ENCODE measurements at places on chromosomes 7 and 10. TPM values are rescaled to one million over a fixed set of nuclear protein-coding genes. Genes with fewer than 3 reads are reported as not detected.

DNA sequence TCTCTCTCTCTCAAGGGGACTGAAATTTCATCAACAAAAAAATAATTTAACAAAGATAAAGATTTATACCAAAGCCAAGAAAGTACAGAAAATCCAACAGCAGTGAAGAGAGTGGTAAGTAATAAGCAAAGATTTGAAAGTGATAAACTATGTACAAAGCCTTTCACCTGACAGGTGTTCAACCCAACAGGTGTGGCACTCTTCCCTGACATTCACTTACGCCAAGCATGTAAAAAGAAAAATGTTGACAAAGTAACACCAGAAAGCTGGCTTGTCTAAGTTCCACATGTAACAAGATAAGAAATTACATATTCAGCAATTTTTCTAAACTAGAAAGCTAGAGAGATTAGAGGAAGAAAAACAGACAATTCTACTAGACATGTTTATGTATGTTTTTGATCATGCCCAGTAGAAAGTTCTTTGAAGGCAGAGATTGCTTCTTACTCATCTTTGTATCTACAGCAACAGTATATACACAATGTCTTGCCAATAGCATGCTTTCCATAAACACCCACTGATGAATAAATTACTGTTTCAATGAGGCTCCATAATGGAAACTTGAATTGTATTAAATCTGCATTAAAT, 468.5 kb downstream of the PARD3 start:
- no peak for DNase-seq
- H3K36me3 ChIP-seq, result no peaks in the 10 kb centered on the region
- no peak overlapping the region for H3K4me3 ChIP-seq
- no peaks in the 10 kb centered on the region for H3K4me1 ChIP-seq

DNA sequence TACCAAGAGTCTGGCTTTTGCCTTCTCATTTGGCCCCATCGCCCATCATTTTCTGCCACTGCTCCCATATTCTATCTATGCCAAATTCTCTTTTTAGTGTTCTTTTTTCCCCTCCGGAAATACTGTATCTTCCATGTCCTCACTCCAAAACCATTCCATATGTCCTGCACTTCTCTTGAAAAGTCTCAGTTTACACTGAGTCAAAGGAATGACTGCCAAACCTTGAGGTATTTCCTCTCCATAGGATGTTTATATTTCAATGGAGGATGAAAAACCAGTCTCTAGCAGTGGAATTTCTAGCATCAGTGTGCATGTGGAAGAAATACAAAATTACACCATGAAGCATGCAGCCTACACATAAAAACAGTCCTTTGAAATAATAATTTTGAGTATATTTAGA, 121.4 kb upstream of the PHYHIPL start:
- H3K4me3 ChIP-seq, result no peak overlapping the region
- no peaks in the 10 kb centered on the region for H3K4me1 ChIP-seq
- DNase-seq, result no peak
- H3K36me3 ChIP-seq, result no peaks in the 10 kb centered on the region

DNA sequence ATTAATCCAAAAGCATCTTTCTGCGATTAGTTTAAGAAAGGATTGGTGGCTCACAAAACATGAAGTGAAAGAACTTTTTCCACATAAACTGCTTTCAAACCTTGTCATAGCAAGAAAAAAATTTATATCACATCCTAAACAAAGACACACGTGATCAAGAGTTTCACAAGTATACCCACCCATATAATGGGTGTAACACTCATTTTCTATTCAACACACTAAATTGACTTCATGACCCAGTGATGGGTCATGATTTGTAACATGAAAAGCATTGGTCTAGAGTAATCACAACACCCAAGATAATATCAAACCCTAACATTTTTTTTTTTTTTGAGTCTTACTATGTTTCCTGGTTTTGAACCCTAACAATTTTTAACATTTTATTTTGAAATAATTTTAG, 17.6 kb downstream of the PMPCB start:
- no peaks in the 10 kb centered on the region for H3K27me3 ChIP-seq
- DNase-seq, result no peak
- peaks cover 4% of the 10 kb centered on the region for H3K4me1 ChIP-seq
- H3K36me3 ChIP-seq, result peaks cover 66% of the 10 kb centered on the region
- no peak overlapping the region for H3K4me3 ChIP-seq
- H3K27ac ChIP-seq, result peak overlapping the region; percentile 73

DNA sequence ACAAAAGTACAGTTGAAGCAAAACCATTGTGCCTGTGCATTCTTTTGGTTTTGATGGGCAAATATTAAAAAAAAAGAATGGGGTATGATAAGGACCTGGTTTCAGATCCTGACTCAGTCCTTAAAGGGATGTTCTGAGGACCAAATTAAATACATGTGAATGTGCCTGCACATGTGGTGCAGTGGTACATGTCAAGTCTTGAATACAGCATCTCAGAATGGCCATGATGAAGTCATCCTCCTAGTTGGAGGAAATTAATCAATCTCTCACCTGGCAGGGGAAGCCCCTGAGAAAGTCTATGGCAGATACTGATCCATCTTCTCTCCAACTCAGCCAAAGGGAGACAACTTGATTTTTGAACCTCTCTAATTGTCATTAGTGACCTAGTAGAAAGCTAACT, 207.0 kb downstream of the SUGCT start:
- no peak overlapping the region for H3K4me3 ChIP-seq
- no peaks in the 10 kb centered on the region for H3K36me3 ChIP-seq
- DNase-seq, result no peak
- no peaks in the 10 kb centered on the region for H3K27me3 ChIP-seq
- H3K27ac ChIP-seq, result no peak overlapping the region

DNA sequence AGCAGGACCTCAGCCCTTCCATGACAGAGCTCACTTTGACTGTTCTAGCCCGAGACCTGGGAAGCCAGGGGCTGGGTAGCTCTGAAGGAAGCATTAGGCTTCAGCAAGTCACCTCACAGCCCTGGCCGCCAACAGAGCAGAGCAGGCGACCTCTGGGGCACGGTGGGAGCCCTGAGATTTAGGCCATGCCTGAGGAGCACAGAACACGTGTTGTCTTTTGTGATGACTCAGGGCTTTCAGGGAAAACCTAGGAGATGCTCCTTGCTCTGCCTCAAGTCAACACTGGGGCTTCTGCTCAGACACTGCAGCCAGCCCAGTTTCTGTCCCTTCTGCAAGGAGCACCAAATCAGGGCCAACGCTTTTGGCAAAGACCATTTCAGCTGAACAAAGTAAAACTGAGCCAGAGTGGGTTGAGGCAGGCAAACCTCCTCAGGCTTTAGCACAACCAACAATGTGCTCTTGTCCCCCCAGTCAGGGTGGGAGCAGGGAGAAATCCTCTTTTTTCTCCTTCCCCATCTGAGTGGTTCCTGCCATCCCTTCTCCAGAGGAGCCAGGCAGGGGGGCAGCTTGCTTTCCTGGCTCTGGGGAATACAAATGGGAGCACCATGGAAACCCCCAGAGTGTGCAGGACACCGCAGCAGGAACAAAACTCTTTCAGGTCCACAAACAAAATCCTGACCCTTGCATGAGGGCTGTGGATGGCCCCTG, 14.4 kb downstream of the CAMK2G start:
- DNase-seq, result no peak
- no peaks in the 10 kb centered on the region for H3K27me3 ChIP-seq
- no peak overlapping the region for H3K4me3 ChIP-seq
- H3K4me1 ChIP-seq, result peaks cover 68% of the 10 kb centered on the region
- peaks cover 27% of the 10 kb centered on the region for H3K36me3 ChIP-seq
- H3K27ac ChIP-seq, result peak overlapping the region; percentile 69

DNA sequence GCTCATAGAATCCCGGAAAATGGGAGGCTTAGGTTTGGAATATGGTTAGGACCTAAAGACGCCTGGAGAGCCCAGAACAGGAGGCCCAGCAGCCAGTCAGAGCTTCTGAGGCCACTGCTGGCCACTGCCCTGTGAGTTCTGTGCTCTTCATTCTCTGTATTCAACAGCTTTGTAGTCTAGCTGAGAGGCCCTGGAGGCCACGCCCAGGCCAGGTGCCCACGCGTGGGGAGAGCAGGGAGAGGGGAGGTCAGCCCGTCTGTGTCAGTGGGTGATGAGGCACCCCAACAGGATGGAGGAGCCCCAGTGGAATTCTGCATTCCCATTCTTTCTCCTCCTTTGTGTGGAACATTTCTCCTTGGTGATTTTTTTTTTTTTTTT, 29.1 kb downstream of the IL15RA start:
- peaks cover 4% of the 10 kb centered on the region for H3K4me1 ChIP-seq
- no peak overlapping the region for H3K27ac ChIP-seq
- H3K36me3 ChIP-seq, result peaks cover 4% of the 10 kb centered on the region
- H3K4me3 ChIP-seq, result no peak overlapping the region

DNA sequence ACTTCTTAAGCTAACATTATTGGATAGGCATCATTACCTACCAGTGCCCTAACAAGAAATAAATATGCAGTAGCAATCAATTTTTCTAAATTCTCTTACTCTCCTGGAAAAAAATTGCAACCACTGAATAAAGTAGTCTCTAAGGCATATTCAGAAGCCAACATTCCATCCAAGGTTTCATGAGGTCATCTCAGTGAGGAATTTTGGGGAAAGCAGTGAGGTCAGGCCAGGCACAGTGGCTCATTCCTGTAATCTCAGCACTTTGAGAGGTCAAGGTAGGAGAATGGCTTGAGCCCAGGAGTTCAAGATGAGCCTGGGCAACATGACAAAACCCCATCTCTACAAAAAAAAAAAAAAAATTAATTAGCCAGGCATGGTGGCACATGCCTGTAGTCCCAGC, 75.9 kb upstream of the GHITM start:
- no peak for DNase-seq
- H3K4me1 ChIP-seq, result no peaks in the 10 kb centered on the region
- peaks cover 15% of the 10 kb centered on the region for H3K27me3 ChIP-seq
- no peaks in the 10 kb centered on the region for H3K36me3 ChIP-seq

DNA sequence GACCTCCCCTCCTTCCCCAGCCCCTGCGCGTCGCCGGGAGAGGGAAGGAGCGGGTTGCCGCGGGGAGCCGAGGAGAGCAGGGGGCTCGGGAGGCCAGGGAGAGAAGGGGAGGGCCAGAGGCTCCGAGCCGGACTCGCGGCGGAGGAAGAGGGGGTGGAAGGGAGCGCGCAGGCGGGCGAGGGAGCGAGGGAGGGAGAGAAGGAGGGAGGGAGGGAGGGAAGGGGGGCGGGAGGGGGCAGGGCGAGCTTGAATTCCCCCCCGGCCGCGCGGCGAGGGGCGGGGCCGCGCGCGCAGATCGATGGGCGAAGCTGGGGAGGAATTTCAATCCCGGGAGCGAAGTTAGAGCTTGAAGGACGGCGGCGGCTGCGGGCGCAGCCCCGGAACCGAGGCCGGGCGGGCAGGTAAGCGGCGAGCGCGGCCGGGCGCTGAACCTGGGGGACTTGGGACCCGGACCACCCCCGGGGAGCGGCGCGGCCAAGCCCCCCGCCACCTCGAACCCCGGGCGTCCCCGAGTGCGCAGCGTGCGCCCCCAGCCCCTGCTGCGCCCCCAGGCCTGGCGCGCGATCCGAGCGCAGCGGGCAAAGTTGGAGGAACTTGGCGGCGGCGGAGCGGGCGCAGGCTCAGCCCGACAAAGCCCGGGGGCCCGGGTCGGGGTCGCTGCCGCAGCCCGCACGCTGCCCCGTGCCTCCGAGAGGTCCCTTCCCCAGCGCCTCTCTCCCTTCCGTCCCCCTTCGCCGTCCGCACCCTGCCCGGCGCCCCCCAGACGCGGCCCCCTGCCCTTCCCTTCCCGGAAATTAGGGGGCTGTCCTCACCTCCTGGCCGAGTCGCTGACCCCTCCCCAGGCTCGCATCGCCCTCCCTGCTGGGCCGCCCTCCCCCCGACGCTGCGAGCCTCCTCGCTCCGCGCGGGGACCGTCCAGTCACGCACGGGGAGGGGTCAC, at the start of gene ELFN1:
Gene ELFN1, plus strand, starts transcription at position 324 of the 940 bp plus-strand sequence. CDS start 74,320 bp downstream, outside the sequence.
- no peak within 1 kb of the TSS for H3K4me3 ChIP-seq
- no peak for DNase-seq
- peaks cover 5% of the 10 kb centered on the region for H3K4me1 ChIP-seq
- H3K36me3 ChIP-seq, result no peaks in the 10 kb centered on the region
- H3K27ac ChIP-seq, result no peak within 1 kb of the TSS

DNA sequence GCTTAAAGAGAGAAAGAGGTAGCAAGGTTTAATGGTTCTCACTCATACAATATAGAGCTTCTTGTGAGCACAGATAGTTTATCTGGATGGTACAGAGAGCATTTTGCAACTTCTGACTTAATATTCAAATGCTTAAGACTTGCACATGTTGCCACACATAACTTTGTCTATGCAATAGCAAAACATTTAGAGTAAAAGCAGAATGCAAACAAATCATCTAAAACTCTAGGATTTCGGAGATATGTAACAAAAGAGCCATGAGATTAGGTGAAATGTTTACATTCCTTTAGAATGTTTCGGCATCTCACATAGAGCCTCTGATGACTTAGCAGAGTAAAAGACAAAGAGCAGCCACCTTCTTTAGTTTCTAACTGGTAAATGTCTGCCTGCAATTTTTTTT, 717.1 kb upstream of the LRRN3 start:
- no peak for DNase-seq
- H3K4me3 ChIP-seq, result no peak overlapping the region
- H3K27ac ChIP-seq, result no peak overlapping the region
- no peaks in the 10 kb centered on the region for H3K36me3 ChIP-seq
- H3K27me3 ChIP-seq, result no peaks in the 10 kb centered on the region
- H3K4me1 ChIP-seq, result no peaks in the 10 kb centered on the region

- no peak overlapping the region for H3K4me3 ChIP-seq
- no peaks in the 10 kb centered on the region for H3K36me3 ChIP-seq
- H3K27ac ChIP-seq, result no peak overlapping the region
- H3K4me1 ChIP-seq, result no peaks in the 10 kb centered on the region
Observed at GRCh38 chr10:47353351-47353750, 5.2 kb downstream of the RBP3 start.

- no peak overlapping the region for H3K4me3 ChIP-seq
- H3K4me1 ChIP-seq, result peaks cover 31% of the 10 kb centered on the region
- H3K36me3 ChIP-seq, result peaks cover 6% of the 10 kb centered on the region
Observed at GRCh38 chr10:27568196-27569175, 64.4 kb downstream of the RAB18 start.

The GPER1 gene
- 0.18 TPM for total RNA-seq

The UCMA gene
- not detected for total RNA-seq

The CHAT gene
- not detected for total RNA-seq

The OPN4 gene
- not detected for total RNA-seq

The CPA4 gene
- not detected for total RNA-seq

The HTR5A gene
- not detected for total RNA-seq

The ZNF503 gene
- 0.31 TPM for total RNA-seq

The SOSTDC1 gene
- total RNA-seq, result not detected

The NOBOX gene
- not detected for total RNA-seq
